Stimulated activated CD8-positive, alpha-beta memory T cell treated with anti-CD3 and anti-CD28 coated beads, Interleukin-15, amount 100 ng/mL, for 1 hour (primary cell): ENCODE measurements at places on chromosomes 16 and 17.

DNA sequence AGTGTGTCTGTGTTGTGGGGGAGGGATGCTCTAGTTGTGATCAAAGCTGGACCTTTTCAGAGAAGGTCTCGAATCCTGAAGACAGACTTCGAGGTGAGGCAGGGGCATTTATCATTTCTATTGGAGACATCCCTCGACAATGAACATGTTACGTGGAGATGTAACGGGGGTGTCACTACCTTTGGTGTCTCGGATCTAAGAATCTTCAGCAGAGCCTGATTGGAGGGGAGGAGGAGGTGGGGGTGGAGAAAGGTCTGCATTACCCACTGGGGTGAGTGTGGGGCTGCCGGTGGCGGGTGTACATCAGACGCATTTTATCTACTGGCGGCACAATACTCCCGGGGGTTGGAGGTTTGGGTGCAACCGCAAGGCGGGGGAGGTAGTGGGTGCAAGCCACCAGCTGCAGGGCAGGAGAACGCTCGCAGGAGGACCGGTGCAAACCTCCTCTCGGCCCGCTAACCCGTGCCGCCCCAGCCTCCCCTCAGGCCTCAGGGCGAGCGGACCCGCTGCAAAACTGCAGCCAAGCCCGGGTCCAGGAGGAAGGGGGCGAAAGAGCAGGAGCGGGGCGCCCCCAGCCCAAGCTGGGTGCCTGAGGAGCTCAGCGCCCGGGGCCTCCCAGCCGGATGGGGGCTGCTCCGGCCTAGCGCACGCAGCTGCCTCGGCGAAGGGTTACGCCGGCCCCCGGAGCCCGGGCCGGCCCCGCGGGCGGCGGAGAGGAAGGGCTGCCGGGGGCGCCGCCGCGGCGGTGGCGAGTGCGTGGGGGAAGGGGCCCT is 735 bp downstream of the ZNF652 start:
- peak; percentile 59 for DNase-seq

DNA sequence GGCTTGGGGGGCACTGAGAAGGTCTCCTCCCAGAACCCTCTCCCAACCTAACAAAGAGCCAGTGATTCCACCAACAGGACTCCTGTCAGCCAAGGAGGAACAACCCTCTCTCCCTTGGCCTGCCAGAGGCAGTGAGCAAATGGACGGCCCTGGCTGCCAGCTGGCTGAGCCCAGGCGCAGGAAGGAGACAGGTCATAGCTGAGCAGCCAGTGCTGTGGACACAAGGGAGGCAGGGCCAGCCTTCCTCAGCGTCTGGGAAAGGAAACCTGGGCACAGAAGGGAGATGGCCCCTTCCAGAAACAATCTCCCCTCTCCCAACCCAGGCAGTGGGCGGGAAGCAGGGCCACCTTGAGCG is 2.1 kb downstream of the MPO start:
- DNase-seq, result no peak

DNA sequence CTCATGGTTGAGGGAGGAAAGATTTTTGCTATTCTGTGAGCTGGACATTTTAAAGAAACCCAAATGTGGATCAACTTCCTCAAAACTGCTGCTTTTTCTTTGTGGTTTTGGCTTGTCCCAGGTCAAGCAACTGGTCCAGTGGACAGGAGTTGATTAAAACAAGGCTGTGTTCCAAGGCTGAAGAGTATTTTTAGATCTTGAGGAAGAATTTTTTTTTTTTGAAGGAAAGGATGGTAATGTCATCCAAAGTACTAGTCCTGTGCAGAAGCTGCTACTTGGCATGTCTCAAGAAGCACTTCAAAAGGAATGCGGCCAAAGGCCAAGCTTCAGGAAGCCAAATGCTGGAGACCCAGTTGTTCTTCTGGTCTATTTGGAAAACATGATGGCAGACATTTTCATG is 8.0 kb upstream of the MYH2 start:
- DNase-seq, result no peak

- no peak for DNase-seq
Measured at GRCh38 chr17:63035695-63036094, 69.7 kb downstream of the TANC2 start.

DNA sequence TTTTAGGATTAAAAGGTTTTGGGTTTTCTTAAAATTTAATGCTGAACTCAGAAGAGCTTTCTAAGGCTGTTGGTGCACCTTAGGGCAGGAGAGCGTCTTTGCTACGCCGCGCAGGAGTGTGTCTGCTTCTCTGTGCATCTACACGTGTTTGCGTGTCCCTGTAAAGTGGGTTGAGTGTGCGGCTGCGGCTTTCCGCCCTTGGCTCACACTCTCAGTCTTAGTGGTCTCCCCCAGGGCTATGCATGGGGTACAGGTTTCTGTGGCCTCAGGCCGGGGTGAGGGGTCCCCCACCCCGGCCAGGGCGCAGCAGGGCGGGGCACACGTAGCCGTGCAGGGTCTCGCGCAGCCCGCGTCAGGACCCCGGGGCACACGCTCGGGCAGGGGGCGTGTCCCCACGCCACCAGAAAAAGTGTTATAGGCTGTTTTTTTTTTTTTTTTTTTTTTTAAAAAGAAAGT is 727 bp upstream of the TENT4B start:
- peak; percentile 28 for DNase-seq

- DNase-seq, result no peak
Measured at GRCh38 chr17:16988749-16989229, 16.9 kb upstream of the TNFRSF13B start.

DNA sequence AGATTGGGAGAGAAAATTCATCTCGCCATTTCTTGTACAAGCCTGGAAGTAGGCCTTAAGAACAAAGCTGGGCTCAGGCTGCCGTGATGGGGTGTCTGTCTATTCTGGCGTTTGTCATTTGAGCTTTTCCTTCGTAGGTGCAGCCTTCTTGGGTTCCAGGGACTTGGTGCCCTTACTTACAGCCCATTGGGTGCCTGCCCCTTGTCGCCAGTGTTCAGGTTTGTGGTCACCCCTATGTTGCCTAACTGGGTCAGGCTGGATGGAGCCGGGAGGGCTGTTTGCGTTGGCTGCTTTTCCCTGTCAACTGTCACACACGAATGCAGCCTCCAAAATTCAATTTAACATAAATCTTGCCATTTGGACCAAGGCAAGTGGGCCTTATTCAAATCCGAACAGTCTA is 23.7 kb upstream of the MED9 start:
- no peak for DNase-seq

GRCh38 chr17:32992321-32993033 is 830 bp downstream of the SPACA3 start:
- DNase-seq, result no peak

GRCh38 chr17:18225642-18226283 is 328 bp downstream of the LLGL1 start:
- no peak for DNase-seq

- no peak for DNase-seq
Measured at GRCh38 chr17:14732211-14732610, 431.3 kb downstream of the HS3ST3B1 start.

DNA sequence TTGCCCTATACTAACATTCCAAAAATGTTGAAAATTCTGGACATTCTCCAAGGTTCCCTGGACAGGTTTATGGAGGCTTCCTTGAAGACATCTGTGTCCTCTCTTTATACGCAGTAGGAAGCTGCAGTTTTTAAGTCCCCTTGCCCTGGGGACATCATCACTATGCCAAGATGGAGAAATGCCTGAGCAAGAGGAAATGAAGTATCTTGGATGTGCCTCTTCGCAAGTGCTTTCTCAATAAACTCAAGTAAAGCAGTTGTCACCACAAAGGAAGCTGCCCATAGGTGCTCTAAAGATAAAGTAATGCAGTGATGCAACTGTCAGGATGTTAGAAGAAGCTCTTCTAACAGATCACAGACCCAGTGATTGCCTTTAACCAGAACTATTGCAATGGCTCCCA is 71.0 kb downstream of the CDYL2 start:
- DNase-seq, result no peak

- no peak for DNase-seq
Measured at GRCh38 chr16:57912529-57913260, 58.2 kb downstream of the CNGB1 start.

- DNase-seq, result peak; percentile 29
Measured at GRCh38 chr17:19338031-19338990, 24.2 kb downstream of the B9D1 start.

GRCh38 chr17:75142236-75142971 is 10.9 kb upstream of the NT5C start:
- DNase-seq, result no peak

DNA sequence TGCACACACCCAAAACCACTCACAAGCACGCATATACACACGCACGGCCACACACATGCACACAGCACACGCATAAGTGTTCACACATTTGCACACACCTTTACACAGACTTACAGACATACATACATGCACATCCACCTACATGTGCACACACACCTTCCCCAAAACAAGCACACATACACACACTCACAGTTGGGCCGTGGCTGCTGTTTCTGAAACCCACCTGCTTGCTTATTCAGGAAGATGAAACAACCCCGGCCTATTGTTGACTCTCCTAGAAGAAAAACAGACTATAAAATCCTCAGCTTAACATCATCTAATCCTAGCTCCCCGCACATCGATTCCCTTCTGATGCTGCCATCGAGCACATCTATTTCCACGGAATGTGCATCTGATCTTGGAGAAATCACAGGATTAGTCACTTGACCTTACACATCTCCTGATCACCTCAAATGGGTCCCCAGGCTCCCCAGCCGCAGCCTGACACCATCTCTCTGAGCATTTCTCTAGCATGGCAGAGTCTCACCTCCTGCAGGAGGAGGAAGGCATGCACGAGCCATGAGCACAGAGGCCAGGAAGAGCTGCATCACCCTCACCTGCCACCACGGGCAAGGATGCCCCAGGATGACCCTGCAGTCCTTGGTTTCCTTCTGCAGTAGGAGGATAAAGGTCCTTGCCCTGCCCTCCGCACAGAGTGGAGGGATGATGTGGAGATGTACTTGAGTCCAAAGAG is 105.8 kb upstream of the CDH5 start:
- no peak for DNase-seq

- no peak for DNase-seq
Measured at GRCh38 chr17:64685705-64686104, 23.6 kb upstream of the SMURF2 start.

- DNase-seq, result no peak
Measured at GRCh38 chr17:35023538-35023937, 40.0 kb downstream of the RFFL start.

DNA sequence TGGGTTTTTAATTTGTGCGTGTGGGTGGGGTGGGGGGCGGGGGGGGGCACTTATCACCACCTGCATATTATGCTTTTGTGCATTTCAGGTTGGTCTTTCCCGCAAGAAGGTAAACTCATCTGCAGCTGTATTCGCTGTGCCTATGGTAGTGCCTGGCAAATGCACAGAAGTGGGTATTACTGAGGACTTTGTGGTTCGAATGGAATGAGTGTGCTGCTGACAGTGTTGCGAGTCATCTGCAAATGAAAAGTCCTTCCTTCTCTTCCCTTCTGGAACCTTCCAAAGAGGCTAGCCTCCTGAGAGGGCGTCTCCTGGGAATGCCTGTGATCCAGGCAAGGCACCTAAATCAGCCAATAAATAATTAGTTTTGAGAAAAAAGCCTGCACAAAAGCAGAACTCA is 532.9 kb downstream of the MAF start:
- DNase-seq, result no peak

- DNase-seq, result no peak
Measured at GRCh38 chr16:3089717-3090592, 9.1 kb downstream of the ZSCAN10 start.

DNA sequence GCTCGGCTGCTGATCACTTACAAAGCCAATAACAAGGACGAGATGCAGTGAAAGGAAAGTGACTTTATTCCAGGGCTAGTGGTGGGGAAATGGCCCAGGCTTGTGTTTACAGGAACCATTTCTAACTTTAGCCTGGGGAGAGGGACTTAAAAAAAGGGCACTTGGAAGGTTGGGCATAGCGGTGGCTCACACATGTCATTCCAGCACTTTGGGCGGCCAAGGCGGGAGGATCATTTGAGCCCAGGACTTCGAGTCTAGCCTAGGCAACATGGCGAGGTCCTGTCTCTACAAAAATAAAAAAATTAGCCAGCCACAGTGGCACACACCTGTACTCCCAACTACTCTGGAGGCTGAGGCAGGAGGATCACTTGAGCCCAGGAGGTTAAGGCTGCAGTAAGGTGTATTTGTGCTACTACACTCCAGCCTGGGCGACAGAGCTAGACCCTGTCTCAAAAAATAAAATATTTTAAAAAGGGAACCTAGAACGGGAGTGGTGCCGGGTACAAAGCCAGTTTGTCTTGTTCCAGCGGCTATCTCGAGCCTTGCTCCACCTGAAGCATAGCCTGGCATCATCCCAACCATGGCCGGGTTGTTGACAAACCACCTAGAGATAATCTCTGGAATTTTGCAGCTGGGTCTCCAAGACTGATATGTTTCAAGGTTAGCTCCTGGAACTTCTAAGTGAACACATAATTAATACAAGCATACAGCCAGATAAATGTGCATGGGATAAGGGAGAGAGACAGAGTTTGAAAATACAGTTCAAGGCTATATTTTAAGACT is 5.7 kb upstream of the TVP23A start:
- DNase-seq, result no peak

- no peak for DNase-seq
Measured at GRCh38 chr17:19378416-19379360, at the start of gene MAPK7. Gene MAPK7, plus strand, starts transcription at chr17:19378498. Its CDS starts 403 bp downstream, at chr17:19378901.

- no peak for DNase-seq
Measured at GRCh38 chr17:38358586-38359513, 7.2 kb downstream of the SOCS7 start.

DNA sequence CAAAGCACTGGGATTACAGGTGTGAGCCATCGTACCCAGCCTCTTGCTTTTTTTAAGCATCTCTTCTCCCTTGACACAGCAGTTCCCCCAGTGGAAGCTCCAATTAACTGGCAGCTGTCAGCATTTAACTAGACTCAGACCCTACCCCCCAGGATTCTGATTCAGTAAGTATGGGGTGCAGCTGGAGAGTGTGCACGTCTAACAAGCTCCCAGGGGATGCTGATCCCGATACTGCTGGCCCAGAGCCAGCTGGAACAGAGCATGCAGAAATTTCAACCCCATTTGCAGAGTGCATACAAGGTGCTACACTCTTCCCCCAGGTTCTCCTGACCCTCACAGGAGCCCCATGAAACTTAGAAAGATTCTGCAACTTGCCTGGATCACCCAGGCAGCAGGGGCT is 27.7 kb upstream of the BCO1 start:
- no peak for DNase-seq

- DNase-seq, result no peak
Measured at GRCh38 chr16:77190190-77190477, 856 bp upstream of the MON1B start.

GRCh38 chr16:50841081-50841886 is 99.4 kb downstream of the CYLD start:
- peak; percentile 6 for DNase-seq

- no peak for DNase-seq
Measured at GRCh38 chr16:85421338-85422195, 191.6 kb upstream of the GSE1 start.
